ENCODE measurements at places on chromosomes 6 and 20.

GRCh38 chr6:10838794-10839333 is 525 bp upstream of the MAK start:
- no peak for DNase-seq

- DNase-seq = no peak
These were observed 707.9 kb upstream of the NRSN1 start for GRCh38 chr6:23418095-23418494.

DNA sequence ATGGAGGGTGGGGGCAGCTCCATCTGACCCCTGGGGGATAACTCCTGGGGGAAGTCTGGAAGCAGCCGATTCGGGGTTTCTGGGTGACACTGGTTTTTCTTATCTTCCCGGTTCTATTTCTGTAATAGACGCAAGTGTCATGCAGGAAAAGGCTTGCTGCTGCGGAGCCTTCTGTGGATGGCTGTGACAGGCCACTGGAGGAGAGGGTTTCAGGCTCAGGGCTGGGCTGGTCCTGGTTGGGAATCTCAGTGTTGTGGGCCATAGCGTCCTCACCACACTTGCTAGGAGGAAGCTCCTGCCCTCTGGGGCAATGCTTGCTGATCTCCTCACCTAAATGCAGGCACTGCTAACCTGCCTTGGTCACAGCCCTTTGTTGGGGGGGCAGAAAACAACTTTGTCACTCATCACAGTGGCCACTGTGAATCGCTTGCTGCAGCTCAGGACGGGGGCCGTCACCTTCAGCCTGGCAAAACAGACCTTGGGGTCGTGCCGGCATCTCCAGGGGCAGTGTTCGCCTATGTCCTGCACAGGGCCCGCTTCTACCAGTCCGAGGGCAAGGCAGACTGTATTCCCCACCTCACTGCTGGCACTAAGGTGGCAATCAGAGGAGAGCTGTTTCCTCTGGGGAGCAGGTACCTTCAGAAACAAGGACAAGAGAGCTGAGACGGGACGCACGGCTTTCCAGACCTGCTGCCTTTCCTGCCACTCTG is 4.4 kb upstream of the TUBB1 start:
- no peak for DNase-seq

GRCh38 chr6:71430018-71430417 is 141.4 kb downstream of the OGFRL1 start:
- no peak for DNase-seq

GRCh38 chr20:1422753-1423152 is 29.9 kb upstream of the FKBP1A start:
- DNase-seq = no peak

GRCh38 chr20:14481863-14482262 is 144.5 kb upstream of the FLRT3 start:
- no peak for DNase-seq

DNA sequence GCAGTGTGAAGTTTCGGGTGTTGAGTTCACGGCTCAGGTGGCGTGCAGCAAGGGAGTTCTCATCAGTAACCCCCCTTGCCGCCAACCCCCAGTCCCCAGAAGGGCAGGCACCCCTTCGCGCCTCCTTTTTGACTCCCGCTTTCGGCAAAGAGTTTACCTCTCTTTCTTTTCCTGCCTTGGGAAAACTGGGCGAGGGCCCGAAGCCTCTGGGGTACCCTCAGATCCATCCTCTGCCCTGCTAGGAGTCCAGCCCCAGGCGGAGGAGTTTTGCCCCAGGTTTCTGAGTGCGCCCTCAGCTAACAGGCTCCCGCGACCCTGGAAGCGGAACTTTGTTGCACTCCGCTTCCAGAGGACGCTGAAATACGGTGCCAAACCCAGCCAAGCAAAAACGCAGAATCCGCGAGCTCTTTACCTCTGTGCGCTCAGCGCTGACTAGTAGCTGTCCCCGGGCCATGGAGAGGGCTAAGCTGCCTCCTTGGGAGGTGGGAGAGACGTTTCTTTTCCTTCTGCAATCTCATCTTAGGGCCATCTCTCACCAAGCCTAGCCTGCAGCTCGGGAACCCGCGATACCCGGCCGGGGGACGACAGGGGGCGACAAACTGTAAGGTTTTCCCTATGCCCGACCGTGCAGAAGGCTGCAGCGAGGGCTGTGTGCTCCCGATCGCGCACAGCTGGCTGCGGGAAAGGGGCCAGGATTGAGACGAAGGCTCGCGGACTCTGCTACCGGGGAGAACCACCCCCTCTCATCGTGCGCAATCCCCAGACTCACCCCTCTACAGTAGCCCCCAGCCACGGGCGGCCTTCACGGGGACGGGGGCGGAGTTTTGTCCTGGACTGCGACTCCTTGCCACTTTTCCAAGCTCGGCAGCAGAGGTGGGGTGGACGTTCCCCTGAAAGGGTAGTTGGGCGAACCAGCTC is 2.7 kb upstream of the PAX1 start:
- DNase-seq = no peak

- DNase-seq = peak; percentile 42
These were observed 40.4 kb upstream of the DOK5 start for GRCh38 chr20:54435015-54435414.

DNA sequence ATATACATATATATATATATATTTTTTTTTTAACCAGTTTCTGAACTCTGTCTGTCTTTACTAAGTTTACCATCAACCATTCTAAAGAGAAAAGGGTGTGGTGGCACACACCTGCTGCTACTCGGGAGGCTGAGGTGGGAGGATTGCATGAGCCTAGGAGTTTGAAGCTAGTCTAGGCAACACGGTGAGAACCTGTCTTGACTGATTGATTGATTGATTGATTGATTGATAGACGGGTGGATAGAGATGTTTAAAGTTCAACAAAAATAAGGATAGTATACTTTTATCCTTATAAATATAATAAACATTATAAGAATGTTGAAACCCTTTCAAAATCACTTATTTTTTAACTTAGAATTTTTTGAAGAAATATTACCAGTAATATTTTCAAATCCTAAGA is 30.2 kb downstream of the CEP57L1 start:
- no peak for DNase-seq

Data from NCI-H510A (cell line).